ENCODE measurements at places on chromosomes 2 and 18.

DNA sequence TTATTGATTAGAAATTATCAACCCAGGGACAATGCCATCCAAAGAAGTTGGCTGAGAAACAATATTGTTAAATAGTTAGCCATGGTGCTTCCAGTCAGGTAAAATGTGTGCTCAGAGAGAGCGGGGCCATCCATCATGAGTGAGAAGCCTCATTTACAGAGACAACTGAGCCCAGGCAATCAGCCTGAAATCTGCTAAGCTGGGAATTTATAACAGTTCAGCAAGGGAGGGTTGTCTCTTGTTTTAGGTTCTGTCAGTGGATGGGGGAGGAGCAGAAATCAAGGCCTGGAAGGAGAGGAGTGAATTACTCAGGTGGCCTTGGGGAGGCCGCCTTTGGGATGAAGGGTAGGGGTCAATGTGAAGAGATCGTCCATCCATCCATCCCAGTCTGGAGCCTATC, 102.5 kb upstream of the ST8SIA3 start:
- DNase-seq: no peak

GRCh38 chr18:50970006-50970405, 2.2 kb downstream of the ELAC1 start:
- no peak for DNase-seq

DNA sequence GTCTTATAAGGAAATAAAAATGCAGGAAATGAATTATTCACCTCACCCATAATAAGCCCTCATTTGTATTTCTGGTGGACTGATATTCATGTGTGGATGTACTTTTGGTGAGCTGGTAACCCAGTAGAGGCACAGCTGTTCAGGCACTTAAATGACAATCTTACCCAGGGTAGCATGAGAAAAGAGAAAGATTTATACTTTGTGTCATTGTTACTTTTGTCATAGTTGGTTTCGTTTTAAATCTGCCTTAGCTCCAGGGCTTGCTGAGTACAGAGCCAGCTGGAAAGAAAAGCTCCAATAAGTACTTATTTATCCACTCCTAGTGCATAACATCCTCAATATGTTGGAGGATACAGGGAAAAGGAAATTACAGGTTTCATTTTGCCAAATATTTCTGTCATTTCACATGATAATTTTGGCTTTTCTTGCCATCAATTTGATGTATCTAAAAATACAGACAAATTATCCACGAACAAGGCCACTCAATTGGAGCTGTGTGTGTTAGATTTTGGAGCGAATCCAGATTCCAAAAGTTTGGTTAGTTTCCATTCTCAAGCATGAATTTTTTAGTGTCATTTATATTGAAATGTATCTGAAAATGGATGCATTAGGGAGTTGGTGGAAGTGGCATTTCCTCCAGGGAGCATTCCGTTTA, 1276.1 kb upstream of the FAM98A start:
- DNase-seq: no peak

- DNase-seq: no peak
Observed at GRCh38 chr18:49668574-49669275, 106.9 kb downstream of the LIPG start.

GRCh38 chr2:241905716-241906377, 36.3 kb downstream of the RTP5 start:
- DNase-seq: no peak

DNA sequence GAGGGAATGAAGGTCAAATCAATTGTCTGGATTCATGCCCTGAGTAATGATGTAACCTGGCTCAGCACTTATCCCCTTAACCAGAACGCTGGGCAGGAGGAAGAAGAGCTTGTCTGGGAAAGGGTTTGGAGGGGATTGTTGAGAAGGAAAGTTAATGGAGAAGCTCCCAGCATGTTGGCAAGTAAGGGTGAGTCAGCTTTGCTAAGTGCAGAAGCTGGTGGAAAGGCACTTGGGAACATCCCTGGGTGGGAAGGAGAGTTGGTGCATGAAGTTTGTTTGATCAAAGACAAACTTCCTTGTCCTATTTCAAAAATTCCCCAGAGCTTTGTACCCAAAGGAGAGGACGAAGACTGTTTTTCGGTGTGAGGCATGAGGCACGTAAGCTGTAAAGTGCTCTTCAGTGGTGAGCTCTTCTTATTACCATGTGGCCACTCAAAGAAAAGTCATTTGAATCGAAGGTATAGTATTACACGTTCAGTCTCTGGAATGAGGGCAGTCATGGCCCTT, 17.6 kb upstream of the DAW1 start:
- DNase-seq: no peak

DNA sequence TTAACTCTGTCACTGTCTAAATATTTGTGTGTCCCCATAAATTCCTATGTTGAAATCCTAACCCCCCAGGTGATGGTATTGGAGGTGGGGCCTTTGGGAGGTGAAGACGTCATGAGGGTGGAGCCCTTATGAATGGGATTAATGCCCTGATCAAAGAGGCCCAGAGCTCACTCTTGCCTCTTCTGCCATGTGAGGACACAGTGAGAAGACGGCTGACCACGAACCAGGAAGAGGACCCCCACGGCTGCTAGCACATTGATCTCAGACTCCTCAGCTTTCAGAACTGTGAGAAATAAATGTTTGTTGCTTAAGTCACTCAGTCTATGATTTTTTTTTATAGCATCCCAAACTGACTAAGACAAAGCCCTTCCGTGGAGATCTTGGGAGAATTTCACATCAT, 71.2 kb downstream of the BCL2L11 start:
- DNase-seq: no peak

DNA sequence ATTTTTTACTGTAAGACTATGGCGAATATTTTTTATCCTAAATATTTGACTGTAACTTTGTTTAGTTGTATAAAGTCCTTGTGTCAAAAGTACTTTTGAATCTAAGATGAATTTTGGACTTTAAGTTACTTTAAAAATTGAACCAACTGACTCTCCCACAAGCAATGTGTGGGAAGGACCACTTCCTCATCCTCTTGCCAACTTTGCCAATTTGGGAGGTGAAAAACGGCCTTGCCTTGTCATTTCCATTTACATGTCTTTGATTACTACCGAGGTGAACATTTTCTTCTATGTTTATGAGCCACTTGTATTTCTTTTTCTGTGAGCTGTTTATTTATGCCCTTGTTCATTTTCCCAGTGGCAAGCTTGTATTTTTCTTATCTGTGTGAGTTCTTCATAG, 12.8 kb upstream of the MSGN1 start:
- DNase-seq: no peak

- DNase-seq: no peak
Observed at GRCh38 chr18:12470382-12471075, 62.8 kb downstream of the PRELID3A start.

GRCh38 chr2:64943387-64944150, 45.6 kb upstream of the SLC1A4 start:
- DNase-seq: no peak

DNA sequence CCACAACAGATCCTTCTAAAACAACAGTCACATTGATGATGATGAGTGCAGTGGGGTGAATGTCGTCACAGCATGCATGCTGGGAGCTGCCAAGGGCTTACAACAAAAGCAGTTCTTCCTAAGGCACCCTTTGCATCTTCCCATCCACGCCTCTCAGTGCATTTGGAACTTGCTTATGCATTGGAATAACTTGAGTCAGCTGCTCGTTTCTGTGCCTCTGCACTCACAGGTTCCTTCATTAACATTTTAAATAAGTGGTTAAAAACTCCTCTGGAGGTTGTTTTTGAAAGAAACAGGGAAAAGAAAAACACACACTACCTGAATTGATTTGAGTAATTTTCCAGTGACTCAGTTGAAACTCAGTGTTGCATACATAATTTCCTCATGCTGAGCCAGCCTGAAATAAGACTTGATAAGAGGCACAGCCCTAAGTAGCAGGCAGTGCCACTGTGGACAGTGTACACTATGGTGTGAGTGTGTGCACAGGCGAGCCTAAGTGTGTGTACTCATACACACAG, 46.8 kb upstream of the TRIM43B start:
- no peak for DNase-seq

DNA sequence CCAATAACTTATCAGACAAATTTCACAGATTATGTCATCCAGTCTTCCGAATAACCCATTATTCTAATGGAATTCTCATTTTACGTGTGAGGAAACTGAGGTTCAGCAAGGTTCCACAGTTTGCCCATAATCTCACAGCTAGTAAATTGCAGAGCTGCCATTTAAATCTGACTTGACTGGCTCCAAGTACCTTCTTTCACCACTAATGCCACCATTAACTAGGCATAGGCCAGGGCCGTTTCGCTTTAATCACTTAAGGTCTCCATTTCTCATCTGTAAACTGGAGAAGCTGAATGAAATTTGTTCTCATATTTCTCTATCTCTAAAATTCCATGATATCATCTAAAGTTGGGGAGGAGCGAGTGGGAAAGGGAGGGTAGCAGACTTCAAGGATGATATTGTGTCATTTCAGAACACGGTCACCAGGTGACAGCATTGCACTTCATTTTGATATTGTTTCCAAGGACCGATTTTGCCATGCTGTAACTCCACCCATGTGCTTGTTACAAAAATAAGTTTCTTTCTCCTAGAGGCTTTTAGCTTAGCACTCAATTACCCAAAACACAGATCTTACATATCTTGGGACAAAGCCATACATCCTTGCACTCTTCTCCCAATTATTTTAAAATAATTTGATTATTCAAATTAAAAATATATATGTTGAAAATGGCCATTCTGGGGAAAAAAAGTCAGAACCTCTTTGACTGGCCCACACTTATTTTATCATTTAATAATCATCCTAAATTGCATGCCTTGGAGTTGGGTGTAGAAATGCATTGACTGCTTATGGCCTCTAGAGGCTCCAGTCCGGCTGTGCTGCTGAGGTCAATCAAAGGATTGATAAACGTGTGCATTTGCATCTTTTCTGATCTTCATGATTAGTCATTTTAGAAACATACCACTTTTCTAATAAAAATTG, 123.8 kb downstream of the AKAIN1 start:
- DNase-seq: no peak

DNA sequence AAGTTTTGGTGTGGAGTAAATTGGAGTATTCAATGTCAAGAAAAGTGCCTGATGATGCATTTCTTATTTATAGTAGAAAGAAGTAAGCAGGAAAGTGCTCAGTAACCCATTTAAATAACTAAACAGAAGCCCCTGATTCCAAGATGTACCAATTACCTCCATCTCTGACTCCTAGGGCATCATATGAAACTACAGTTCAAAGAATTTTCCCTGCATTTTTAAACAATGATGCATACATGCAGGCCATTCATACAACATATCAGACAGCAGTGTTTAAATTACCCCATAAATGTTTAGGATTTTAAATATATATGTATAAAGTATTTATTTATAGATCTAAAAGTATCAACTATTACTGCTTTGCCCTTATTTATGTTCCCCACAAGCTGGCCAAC, 36.2 kb downstream of the FTCDNL1 start:
- no peak for DNase-seq

DNA sequence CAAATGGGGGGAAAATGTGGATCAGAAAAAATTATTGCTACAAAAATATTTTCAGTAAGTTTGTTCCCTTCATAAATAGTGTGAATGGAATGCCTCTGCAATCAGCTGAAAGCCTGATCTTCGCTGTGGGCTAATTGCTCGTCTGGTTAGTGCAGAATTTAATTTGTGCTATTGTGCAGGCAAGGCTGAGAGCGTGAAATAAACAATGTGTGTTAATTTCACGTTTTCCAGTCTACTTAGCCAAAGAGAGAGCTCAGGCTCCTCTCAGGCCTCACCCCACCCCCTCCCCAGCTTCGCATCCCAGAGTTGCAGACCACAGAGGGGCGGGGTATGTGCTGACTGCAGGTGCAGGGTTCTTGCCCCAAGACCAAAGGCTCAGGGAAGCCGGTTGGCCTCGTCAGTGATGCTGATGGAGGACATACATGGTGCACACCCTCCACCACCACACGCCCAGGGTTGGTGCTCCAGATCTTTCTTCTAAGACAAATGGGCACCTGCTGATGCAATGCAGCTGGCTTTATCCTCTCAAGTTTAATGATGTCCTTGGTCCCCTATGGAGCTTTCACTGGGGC, 302.6 kb upstream of the SLC14A2 start:
- no peak for DNase-seq

- DNase-seq: no peak
Observed at GRCh38 chr2:137173463-137173862, 408.1 kb downstream of the THSD7B start.

GRCh38 chr2:239954166-239955086, 70.7 kb downstream of the NDUFA10 start:
- no peak for DNase-seq

DNA sequence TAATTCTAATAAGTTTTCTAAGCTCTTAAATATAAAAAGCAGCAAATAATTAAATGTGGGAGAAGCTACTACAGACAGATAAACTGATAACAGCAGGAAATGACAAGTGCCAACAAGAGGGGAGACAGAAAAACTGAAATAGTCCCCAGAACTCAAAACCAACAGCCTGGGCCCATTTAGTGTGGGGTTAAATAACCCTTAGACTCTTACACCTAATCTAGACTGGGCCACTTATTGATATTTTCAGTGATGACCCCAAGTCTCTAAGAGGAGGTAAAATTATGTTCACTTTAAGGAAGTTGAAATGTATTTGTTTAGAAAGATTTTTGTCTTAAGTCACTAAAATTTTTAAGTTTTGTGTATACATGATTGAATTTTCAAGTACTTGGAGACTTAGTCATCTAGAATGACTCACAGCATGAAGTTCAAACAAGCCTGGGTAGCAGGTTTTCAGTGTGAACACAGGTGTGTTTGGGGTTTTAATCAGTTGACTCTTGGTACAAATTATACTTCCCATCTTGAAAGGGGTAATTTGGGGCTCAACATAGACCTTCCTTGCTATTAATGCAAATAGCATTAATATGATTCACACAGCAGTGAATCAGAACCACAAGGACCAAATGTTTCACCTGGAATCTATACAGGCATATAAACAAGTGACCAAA, 54.9 kb upstream of the MYO3B start:
- DNase-seq: no peak

DNA sequence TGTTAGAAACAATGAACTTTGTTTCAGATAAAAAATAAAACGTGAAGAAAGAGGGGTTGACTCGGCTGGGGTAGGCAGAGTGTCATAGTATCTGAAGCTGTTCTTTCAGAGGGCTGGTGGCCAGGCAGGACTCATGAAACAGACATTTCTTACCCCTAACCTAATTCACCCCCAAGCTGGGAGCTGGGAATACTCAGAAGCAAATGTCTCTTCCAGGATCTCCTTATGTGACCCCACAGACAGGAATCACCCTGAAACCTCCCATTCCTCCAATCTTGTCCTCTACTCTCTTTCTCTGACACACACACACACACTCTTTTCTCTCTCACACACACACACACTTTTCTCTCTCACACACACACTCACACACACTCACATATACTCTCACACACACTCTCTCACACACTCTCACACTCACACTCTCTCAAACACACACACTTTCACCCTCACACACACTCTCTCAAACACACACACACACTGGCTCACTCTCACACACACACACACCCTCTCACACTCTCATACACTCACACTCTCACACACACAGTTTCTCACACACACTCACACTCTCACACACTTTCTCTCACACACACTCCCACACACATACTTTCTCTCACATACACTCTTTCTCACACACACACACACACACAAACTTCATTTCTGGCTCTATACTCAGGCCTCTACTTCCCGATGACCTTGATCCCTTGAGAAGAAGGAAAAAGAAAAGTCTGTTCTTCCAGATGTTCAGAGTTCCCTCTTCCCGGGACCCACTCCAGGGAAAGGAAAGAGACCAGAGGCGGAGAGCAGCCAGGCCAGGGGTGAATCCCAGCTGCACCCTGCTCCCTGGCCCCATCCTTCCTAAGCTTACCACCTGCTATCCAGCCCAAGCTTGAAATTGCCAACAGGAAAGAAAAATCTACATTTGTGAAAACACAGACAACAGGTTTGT, 167.7 kb downstream of the TXNL1 start:
- no peak for DNase-seq

GRCh38 chr18:47254341-47254939, 3.0 kb upstream of the SKOR2 start:
- DNase-seq: no peak

Data from activated CD4-positive, alpha-beta T cell treated with anti-CD3 and anti-CD28 coated beads for 1 hour (primary cell).